ENCODE measurements at places on chromosomes 6 and 20.

DNA sequence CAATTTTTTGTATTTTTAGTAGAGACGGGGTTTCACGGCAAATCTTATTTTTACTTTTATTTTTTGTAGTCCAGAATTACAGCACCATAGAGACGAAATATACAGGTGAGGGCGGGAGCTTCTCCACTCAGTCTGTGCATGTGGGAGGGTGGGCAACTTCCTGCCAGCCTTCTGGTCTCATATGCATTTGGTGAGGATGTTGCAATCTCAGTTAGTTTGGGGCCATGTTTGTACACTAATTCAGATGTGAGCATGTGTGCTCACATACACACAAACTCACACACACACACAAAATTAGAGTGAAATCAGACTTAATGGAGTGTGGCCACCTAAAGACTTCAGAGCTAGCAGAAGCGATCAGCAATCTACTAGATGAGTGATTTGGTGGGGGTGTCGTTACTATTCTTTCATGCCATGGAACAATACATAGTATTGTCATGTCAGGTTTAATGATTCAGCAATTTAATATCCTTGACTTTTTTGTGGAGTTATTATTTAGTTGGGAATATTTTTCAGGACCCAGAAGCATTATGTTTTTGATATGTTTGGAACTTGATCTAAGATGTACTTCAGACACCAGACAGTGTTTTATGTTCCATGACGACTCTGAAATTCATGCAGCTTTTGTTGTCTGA lies 78.0 kb upstream of the BMP2 start:
- DNase-seq = no peak

DNA sequence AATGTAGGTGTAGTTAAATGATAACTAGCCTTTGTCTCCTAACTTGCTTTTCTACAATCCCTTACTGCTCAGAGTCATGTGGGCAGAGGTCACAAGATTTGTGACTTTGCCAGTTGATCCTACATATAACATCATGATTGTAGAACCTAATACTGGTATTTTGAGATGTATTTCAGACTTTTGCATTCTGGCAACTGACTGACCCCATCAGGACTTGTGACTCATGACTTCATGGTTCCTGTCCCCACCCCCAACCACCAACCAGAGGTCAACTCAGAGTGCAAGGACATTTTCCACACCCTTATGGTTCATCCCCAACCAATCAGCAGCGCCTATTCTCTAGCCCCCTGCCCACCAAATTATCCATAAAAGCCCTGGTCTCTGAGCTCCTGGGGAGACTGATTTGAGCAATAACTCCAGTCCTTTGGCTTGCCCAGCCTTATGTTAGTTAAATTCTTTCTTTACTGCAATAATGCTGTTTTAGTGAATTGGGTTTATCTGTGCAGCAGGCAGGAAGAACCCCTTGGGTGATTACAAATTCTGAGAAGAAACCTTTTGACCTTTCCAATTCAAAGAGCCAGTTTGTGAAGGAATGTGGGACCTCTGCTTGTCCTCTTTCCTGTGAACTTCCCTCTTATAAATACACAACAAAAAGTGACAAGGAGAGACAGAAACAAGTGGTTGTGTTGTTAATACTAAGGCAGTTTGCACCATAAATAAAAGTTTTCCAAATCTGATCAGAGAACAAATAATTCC lies 588.7 kb downstream of the UTRN start:
- DNase-seq = no peak

DNA sequence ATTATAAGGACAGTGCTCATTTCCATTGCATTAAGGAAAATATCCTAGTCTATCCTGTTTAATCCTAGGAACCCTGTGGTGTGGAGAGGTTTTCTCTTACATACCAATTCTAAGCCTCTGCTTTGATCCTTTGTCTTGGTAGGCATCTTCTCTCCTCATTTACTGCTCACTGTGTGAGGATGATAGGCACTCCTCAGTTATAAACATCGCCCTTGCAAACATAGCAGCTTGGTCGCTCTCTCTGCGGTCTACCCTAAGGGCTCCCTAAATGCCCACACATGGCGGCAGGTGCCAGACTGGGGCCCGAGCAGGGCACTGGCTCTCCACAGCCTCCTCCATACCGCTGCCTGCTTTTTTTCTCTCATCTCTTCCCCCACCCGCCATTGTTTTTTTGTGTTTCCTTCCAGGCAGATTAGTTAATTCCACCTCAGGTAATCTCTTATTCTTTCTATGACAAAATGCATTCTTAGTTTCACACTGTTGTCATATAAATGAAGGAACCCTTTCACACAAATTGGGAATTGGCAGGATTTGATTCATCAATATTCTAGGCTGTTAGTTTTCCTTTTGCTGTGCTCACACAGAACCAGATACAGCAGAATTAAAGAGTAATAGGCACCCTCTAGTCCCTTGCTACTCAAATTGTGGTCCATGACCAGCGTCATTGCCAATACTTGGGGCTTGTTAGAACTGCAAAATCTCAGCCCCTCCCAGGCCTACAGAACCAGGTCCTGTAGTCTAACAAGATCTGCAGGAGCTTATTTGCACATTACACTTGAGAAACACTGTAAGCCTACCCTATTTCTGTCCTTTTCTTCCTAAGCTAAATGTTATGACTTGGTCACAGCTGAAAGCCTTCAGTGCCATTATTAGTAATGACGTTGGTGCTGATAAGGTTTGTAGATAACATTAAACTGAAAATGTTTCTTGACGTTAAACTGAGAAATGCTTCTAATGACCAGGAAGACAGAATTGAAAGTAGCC lies 36.3 kb downstream of the CARMIL1 start:
- DNase-seq = no peak

DNA sequence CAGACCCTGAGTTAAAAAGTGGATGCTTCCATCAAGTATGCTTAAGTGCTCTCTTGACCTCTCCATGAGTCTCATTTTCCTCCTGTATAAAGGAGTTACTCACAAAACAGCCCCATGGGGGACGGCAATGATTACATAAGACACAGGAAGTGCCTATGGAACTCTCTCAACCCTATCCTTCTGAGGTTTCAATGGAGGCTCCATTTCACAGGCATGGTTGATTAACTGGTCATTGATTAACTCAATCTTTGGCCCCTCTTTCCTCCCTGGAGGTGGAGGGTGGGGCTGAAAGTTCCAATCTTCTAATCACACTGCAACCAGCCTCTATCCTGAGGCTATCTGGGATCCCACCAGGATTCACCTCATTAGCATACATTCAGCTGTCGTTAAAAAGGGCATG lies 29.3 kb downstream of the CST8 start:
- DNase-seq = no peak

GRCh38 chr6:166490671-166491500 lies 95.6 kb downstream of the RAMACL start:
- no peak for DNase-seq

- DNase-seq = no peak
Measured at GRCh38 chr20:9945408-9945807, 89.4 kb upstream of the ANKEF1 start.

- no peak for DNase-seq
Measured at GRCh38 chr20:52405417-52405816, 213.8 kb upstream of the ZFP64 start.

- no peak for DNase-seq
Measured at GRCh38 chr6:151537556-151537955, 43.7 kb downstream of the CCDC170 start.

- DNase-seq = no peak
Measured at GRCh38 chr20:24018796-24019195, 30.2 kb upstream of the GGTLC1 start.

DNA sequence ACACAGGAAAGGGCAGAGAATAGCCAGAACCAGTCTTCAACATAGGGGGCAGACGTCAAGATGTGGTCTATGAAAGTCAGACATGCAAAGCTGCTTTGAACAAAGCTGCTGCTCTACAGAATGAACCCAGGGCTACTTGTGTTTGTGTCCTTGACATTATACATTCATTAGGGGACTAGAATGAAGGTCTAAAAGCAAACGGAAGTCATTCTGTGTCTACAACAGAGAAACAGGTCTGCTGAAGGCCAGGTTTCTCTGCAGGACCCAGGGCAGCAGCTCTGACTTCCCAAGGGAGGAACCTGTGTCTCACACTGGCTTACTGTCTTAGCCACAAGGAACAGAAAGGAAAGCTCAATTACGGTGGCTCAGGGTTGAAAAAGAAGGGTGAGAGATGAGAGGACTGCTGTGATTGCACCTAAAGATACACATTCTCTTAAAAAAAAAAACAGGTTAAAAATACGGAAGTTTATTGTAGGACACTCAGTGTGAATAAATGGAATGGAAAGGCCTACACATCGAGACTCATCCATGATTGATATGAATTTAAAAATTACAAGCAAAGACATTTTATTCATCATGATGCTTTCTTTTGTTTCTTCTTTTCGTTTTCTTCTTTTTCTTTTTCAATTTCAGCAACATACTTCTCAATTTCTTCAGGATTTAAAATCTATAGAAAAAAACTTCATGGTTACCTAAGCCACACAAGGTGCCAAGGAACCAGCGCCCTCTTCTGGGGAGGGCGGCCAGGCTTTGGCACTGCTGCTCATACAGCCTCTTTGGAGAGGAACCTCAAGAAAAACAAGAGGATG lies 6.7 kb downstream of the PSMA7 start:
- peak; percentile 73 for DNase-seq

GRCh38 chr6:470901-471448 lies 79.4 kb downstream of the IRF4 start:
- DNase-seq = no peak

DNA sequence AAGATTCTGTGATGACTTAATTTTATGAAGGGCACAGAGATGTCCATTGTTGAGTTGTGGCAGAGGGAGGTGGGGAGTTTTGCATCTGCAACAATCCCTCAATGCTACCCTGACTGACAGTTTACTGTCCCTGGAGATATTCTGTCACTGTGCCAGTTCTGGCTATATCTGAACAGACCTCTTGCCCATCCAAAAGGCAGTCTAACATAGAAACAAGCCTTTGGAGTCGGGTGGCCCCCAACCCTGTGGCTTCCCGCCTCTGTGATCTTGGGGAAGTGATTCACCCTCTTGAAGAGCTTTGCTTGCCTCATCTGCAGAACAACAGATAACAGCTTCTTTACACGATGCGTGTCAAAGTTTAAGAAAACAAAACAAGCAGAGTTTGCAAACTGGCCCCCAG lies 3.8 kb upstream of the E2F1 start:
- no peak for DNase-seq

DNA sequence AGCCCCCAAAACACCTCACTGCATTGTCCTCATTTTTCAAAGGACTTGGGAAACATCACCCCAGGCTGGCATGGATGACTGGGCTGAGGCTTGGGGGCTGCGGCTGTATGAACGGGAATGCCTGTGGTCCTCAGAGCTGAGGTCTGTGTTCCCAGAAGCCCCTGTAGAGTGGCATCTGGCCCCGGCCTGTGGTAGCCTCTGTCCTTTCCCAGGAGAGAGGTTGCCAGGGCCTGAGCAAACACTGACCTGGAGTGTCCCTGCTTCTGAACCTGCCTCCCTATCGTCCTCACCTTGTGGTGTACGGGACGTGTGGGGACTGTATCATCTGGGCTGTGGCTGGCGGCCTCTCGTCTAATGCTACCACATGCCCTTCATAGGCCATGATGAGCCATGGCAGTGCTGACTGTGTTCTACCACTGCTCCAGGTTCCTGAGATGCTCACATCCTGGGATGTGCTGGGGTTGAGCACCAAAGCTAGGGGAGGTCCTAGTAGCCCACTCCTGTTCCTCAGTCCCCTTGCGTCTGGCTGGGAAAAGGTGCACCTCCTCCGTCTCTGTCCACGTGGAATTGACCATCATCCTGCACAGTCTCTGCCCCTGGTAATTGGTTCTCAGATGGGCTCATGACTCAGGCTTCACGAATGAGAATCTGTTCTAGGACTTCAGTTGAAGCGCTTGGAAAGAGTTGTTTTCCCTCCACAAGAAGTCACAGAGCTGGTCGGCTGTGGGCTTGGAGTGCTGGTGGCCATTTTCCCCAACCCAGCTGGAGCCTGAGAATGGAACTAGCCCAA lies 27.6 kb downstream of the PHACTR3 start:
- DNase-seq = no peak

- no peak for DNase-seq
Measured at GRCh38 chr6:110625883-110626282, 149.5 kb upstream of the SLC22A16 start.

GRCh38 chr6:15346315-15346714 lies 100.4 kb downstream of the JARID2 start:
- no peak for DNase-seq

DNA sequence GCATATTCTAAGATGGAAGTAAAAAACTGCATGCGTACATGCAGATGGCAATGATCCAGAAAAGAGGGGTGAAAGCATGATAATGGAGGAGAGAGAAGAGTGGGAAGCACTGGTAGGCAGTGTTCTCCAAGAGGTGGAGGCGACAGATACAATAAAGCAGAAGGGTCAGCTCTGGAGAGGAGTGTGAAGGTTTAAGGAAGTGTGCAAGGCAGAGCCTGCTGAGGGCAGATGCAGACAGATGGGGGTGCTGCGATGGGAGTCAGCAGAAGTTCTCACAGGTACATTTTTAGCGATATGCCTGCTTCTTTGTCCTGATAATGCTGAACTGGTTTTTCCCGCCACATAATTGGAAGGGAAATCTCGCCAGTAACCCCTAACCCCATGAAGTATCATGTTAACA lies 81.1 kb upstream of the C6orf118 start:
- DNase-seq = no peak

- DNase-seq = no peak
Measured at GRCh38 chr20:39758876-39759275, 796.7 kb downstream of the DHX35 start.

GRCh38 chr6:130337534-130337933 lies 28.3 kb upstream of the TMEM200A start:
- no peak for DNase-seq

DNA sequence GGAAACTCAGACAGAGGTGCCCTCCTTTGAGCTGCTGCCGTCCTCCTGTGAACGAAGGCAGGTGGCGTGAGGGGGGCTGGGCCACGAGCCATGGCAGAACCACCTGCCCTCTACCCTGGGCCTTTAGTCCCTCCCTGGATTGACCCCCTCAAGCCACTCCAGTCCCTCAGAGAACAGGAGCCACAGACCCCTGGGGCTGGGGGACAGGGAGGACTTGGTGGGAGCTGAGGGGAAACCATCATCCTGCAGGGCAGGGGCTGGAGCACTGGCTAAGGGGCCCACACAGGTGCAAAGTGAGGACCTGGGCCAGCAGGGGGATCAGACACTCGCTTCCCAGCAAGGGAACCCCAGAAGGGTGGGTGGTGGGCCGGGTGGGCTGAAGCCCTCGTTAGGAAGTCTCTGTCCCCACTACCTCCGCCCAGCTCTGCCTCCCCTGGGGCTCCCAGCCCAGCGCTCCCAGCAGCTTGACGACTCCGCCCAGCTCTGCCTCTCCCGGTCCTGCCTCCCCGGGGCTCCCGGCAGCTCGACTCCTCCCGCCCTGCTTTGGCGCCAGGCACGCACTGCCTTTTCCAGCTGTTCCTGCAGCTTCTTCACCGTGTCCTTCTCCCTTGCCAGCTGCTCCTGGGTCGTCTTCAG lies 44.4 kb downstream of the DSTN start:
- DNase-seq = no peak

DNA sequence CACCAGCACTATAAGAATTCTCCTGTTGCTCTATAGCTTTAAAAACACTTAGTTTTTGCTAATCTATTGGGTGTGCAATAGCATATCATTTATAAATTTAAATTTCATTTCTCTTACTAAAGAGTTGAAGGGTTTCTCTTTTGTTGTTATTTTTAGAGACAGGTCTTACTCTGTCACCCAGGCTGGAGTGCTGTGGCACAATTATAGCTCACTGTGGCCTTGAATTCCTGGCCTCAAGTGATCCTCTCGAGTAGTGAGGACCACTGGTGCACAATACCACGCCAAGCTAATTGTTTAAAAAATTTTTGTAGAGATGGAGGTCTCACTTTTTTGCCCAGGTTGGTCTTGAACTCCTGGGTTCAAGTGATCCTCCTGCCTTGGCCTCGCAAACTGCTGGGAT lies 6.2 kb upstream of the WRNIP1 start:
- no peak for DNase-seq
